ENCODE measurements at places on chromosomes 12 and 14.
A peak's percentile ranks its signal among the peaks of the same experiment; 100 is the strongest.

DNA sequence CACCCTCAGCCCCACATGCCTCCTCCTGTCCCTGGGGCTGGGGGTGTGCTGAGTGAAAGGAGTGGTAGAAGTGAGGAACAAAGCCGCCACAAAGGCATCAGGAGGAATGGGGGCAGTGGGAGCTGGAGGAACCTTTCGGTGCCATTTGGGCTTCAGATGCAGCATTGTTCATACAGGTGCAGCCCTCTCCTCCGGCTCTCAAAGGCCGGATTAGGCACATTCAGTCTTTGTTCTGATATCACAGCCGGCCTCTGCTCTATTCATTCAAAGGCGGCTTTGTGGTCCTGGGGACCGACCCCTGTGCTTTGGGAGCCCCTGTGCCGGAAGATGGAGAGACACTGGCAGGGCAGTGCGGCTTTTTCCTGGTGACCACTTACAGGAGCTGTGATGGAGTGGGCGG is 53.2 kb downstream of the SMOC1 start:
- DNase-seq: no peak

- DNase-seq: no peak
These were observed 8.9 kb upstream of the B4GALNT1 start for GRCh38 chr12:57641699-57642442.

DNA sequence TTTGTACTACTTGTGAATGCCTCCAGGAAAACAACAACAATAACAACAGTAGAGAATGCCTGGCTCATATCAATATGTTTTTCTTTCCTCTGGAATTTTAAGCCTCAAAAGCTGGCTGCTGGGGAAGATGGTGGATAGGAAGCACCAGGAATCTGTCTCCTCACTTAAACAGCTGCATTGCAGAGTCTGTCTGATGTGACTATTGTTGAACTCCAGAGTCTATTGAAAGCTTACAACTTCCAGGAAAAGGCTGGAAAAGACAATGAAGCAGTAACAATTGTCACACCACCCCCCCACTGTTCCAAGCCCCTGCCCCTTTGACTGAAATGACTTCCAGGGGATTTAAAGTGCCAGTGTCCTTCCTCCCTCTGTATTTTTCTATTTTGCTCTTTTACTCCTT is 309.7 kb downstream of the BMP4 start:
- DNase-seq: no peak

DNA sequence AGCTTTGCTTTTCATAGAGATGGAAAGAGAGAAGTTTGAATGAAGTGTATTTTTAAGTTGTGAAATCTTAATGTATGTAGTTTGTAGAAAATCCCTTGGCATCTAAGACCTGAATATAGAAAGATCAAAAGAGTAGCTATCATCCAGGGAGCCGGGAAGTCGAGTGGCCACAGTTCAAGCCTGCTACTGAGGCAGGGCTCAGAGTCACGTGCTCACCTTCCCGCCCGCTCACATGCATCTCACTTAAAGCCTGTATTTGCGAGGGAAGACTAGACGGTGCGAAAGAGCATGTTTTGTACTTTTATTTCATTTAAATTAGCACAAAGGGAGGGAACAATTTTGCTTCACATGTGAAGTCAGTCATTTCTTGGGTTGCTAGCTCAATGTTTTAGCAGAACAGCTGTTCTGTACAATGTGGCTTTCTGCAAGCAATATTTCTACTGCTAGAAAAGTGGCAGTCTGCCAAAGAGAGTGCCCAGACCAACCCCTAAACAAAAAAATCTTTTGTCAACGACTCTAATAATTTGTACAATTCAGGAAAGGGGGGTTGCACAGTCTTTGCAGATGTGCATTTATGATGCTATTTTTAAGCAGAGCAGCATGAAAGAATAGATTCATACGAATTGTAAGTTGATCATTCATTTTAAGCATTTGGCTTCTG is 290.7 kb downstream of the NPAS3 start:
- no peak for DNase-seq

GRCh38 chr14:56304456-56304855 is 186.2 kb downstream of the PELI2 start:
- DNase-seq: no peak

GRCh38 chr14:63555572-63555971 is 12.4 kb upstream of the PPP2R5E start:
- no peak for DNase-seq

GRCh38 chr12:45880533-45880932 is 109.8 kb downstream of the SCAF11 start:
- no peak for DNase-seq

DNA sequence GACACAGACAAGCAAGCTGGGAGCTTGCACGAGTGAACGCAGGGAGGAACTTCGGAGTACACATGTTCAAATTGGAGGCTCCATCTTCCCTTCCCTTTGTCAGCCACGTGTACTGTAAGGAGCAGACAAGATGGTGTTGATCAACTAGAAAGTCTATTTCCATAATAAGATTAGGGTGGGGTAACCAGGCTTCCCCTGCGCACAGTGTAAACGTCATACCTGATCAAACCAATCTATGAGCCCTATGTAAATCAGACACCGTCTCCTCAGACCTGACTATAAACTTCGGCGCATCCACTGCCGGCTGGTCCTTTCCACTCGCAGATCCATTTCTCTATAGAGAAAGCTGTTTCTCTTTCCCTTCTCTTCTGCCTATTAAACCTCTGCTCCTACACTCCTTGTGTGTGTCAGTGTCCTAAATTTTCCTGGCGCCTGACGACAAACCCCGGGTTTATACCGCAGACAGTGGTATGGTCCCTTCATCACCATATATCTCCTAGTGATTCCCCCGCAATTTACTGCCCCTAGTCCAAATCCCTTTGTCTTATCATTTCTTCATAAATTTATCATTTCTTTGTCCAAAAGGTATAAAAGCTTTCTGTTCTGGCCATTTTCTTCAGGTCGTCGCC is 7.5 kb upstream of the ETFBKMT start:
- DNase-seq: no peak

GRCh38 chr12:8064131-8064530 is 2.0 kb downstream of the C3AR1 start:
- no peak for DNase-seq

- no peak for DNase-seq
These were observed 10.4 kb downstream of the LUM start for GRCh38 chr12:91100906-91101305.

DNA sequence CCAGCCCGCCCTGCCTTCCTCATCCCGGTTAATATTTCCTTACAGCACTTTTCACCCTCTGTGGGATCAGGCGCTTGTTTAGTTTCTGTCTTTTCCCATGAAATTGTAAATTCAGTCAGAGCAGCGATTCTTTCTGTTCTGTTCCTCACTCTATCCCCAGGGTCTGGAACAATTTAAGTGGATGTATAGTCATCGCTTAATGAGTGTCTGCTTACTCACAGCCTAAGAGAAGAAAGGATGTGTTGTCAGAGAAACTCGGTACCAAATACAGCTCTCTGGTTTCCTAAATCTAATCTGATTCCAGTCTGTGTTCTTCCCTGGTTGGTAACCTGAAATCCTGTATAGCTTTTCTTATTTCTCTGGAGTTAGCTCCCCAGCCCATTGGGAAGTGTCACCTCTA is 44.9 kb downstream of the FOS start:
- DNase-seq: no peak

DNA sequence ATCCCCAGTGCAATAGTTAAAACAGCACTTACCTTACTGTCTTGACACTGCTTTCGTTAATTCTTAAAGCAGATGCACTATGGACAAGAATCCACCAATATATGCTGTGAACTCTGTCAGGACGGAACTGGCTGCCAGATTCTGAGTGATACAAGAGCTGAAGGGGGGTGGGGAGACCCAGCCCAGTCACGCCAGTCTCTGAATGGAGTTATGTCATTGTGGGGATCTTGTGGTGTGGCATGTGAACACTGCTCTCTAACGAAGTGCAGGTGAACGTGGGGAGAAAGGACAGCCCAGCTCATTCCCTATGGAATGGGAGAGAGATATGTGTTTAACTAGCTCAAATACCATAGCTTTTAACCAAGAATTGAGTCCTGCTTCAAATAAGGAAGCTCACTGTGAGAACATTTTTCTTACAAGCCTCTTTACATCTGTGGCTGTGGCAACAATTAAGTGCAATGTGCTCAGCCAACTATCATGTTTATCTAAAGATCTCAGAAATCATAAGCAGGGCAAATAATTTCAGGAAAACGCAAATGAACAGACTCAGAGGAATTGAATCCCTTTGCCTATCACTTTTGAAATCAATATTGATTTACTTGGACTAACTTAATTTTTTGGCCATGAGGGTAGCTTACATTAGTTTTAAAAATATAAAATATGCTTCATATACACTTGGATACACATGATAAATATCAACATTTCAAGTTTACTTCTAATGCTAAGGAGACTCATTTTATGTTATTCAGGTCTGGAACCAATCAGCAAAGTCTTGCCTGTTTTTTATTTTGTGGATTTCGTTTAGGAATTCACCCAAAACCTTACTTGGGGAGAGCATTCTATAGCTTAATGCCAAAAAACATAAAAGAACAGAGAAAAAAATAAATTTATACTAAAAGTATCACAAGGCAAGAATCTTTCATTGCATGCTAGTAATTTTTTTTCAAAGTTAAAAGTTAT is at the start of gene LUM:
Gene LUM, minus strand, starts transcription at position 129 of the 960 bp plus-strand sequence. CDS start 2,515 bp downstream, outside the sequence.
- DNase-seq: no peak

GRCh38 chr12:46676396-46676795 is 149.4 kb downstream of the SLC38A4 start:
- no peak for DNase-seq

GRCh38 chr12:57865084-57865751 is 18.7 kb upstream of the CTDSP2 start:
- DNase-seq: no peak

- no peak for DNase-seq
These were observed 887.2 kb downstream of the NRXN3 start for GRCh38 chr14:79057333-79057732.

DNA sequence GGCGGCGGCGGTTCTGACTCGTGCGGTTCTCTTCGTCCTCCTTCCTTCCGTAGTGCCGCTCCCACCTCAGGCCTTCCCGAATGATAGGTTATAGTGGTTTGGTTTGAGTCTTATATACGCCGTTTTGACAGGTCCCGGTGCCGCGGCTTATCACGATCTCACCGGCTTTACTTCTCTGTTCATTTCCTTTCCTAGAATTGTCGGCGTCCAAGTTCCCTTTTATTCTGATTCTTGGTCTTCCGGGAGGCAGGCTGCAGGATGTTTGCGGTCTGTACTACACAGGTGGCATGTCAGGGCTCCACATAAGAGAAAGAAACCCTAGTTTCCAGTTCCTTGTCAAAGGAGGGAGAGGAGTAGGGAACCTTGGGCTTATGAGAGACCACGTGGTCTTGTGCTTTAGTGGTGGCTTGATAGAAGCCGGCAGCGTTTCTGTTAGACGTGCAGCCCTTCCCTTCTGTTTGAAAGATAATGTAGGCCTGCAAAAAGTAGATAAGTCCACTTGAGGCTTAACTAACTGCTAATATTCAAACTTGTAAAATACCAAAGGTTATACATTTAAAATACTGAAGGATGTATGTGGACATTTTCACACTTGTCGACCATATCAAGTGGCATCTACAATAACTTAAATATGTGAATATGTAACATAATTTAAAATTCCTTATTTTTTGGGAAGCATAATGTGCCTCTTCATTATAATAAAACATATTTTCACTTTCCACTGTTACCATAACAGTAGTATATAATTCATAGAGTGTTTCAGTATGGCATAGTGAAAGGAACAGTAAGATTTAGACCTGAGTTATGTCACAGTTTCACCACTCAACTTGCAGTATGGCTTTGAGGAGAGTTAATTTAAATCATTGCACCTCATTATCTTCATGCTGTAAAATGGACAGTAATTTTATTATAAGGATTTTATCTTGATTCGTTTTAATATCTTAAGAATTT is 804 bp downstream of the USP15 start:
- peak; percentile 53 for DNase-seq

GRCh38 chr14:51472881-51473280 is 178.8 kb upstream of the FRMD6 start:
- DNase-seq: no peak

DNA sequence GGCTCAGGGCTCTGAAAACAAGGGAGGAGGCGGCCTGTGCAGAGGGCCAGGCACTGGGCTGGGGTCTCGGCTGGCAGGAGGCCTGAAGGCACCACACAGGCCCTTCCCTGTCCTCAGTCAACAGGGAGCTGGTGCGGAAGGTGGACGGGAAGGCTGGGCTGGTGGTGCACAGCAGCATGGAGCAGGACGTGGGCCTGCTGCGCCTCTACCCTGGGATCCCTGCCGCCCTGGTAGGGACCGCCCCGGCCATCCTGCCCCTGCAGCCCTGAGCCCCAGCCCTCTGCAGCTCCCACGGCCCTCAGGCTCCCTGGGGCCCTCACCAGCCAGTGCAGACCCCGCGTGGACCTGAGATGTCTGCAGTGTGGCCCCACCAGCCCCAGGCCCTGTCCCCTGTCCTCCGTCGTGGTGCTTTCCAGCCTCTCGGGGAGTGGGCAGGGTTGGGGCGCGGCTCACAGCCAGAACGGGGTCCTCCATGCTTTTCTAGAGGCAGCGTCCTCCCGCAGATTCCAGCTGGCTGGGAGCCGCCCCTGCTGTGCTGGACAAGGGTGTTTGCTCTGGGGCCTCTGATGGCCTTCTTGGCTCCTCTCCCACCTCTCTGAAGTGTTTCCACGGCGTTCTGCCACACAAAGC is 18.1 kb downstream of the ASPG start:
- no peak for DNase-seq

- no peak for DNase-seq
These were observed 7.9 kb downstream of the MAPK1IP1L start for GRCh38 chr14:55059333-55059732.

DNA sequence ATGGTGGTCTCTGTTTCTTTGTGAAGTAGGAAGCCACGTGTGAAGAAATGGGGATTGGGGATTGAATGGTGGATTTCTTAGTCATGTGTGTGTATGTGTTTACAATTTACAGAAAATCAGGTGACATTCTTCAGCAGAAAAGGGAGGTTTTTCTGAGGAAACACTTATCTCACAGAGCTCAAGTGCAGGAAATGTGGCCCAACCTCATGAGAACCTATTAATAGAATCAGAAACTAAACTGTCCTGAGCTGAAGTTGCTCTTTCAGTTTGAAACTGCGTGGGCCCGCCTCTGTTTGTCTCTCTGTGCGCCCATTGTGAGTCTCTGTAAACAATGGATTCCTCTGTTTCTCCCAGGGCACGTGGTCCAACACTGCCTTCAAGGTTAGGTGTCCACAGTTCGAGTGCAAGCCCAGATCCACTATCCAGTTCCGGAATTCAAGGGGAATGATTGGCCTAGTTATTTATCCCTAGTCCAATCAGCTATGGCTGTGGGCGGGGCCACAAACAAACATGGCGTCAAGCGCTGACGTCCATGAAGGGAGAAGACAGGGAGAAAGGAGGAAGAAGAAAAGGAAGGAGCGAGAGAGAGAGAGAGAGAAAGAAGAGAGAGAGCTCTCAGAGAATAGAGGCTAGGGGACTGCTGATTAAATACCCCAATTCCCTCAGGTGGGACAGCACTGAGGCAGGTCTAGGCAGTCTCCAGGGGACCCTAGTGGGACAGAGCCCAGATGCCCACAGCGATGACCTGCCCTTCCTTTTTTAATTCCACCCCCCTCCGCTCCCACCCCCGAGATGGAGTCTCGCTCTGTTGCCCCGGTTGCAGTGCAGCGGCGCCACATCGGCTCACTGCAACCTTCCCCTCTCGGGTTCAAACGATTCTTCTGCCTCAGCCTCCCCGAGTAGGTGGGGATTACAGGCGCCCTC is 31.4 kb upstream of the C12orf76 start:
- peak; percentile 59 for DNase-seq
